ENCODE measurements at places on chromosomes 6 and 20.

DNA sequence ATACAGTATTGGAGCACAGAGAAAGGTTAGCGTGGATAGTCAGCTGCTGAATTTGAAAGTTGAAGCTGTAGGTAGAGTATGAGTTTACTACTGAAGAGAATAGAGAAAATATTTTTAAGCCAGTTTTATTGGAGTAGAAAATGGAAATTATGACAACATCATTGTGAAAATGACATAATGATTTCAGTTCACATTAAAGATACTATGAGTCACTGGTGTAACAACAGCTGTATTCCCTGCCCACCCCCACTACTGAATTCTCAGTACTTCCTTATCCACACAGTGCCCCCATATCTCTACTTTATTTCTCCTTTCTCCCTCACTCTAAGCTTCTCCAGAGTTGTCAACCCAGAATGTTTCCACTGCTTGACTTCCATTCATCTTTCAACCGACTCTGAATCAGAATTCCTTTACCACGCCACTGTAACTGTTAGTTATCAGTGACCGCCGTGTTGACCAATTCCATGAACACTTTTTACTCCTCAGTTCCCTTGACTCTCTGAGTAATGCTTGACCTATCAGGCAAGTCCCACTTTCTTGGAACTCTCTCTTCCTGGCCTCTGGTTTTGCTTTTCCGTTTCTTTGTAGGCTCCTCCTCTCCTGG lies 139.6 kb downstream of the AIG1 start:
- no peak for DNase-seq

GRCh38 chr6:25318589-25318988 lies 39.4 kb downstream of the CARMIL1 start:
- DNase-seq: no peak

DNA sequence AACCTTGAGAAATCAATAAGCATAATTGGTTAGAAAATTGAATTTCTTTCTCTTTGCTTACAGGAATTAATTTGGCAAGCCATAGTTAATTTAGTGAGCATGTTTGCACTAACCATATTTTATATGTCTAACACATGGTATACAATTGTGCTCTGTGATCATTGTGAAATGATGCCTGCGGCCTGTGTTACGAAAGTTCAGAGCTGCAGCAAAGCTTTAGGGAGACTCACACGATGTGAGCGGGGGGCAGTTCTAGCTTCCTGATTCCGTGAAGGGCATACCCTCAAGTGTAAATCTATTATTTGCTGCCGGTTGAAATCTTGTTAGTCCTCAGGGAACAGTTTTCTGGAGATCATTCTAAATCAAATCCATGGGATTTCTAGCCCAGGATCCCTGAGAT lies 25.5 kb upstream of the ADTRP start:
- DNase-seq: peak; percentile 25

DNA sequence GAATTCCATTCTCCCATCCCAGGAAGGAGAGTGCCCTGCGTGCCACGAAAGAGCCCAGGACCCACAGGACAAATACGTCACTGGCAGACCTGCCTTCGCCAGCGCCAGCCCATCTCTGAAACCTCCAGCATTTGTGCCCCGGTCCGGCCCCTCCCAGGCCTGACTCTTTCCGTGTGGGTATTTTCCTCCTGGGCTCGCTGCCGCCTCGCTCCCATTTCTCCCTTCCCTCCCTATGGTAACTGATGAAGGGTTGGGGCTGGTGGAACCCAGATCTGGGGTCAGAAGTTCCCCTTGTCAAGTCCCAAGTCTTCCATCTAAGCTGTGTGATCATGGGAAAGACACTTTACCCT lies 208.5 kb downstream of the LRFN2 start:
- no peak for DNase-seq

Measured in cardiac muscle cell (in vitro differentiated cells and primary cell).